ENCODE measurements at places on chromosomes 3 and 15. TPM values are rescaled to one million over a fixed set of nuclear protein-coding genes. Genes with fewer than 3 reads are reported as not detected.

DNA sequence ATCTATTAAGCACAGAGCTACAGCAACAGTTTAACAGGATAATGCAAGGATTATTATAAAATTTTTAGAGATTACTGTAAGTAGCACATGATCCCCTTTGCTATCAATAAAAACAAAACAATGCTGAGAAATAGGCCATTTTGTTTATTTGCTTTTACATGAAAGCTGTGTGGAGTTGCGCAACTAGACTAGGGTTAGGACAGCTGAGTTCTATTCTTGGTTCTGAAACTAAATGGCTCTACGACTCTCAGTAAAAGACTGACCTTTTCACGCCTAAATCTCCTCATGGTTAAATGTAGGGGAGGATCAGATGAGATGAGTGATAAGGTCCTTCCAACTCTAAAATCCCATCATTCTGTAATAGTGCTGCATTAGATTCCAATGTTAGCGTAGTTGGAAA, 25.0 kb downstream of the KCNMB2 start:
- DNase-seq, result no peak

- DNase-seq, result no peak
Observed at GRCh38 chr15:70480196-70480856, 283.0 kb downstream of the UACA start.

GRCh38 chr15:73964736-73965093, 27.4 kb downstream of the STOML1 start:
- DNase-seq, result peak; percentile 83

GRCh38 chr15:48394970-48395369, 63.7 kb downstream of the DUT start:
- DNase-seq, result no peak

DNA sequence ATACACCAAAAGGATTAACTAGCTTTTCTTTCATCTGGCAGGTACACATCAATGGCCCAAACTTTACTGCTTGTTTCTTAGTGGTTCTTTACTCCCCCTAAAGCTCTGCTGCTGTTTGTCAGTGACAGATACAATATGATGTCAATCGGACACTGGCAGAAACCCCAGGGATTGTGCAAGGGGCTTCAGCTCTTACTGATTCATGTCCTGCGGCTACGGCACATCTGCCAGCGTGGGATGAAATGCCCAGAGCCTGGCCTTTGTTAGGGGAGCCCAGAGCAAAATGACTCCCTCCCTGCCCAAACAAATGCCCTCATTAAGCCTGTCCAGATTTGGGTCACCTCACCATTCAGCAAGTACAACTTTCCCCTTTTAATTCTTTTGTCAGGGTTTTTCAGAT, 28.3 kb downstream of the SRP14 start:
- DNase-seq, result no peak

- DNase-seq, result peak; percentile 64
Observed at GRCh38 chr3:186108106-186108940, 566 bp downstream of the ETV5 start.

- no peak for DNase-seq
Observed at GRCh38 chr3:179806177-179806576, 153.3 kb downstream of the USP13 start.

GRCh38 chr15:85623315-85624049, 171.2 kb downstream of the KLHL25 start:
- no peak for DNase-seq

DNA sequence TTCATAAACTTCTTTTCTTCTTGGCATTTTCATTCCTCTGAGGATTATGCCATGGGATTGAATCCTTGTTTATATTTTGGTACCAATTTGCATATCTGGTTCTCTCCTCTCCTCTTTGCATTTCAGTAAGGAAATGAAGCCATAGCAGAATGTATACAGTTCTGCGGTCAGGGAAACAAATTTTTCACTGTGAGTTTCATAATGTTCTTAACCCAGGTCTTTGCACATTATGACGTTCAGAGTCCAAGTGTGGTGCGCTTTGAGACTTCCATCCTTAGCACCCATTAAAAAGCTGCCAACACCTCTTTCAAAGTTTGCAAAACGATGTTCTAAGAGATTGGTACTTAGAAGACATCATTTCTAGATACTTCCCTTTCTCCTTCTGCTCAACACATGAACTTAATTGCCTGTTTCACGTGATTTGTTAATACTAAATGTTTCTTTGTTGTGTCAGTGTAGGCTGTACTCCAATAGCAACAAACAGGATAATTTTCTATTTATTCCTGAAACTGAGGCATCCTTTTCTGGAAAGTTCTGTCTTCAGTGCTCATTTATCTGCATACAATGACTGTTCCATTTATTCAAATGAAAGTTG, 953.1 kb upstream of the NR2F2 start:
- no peak for DNase-seq

DNA sequence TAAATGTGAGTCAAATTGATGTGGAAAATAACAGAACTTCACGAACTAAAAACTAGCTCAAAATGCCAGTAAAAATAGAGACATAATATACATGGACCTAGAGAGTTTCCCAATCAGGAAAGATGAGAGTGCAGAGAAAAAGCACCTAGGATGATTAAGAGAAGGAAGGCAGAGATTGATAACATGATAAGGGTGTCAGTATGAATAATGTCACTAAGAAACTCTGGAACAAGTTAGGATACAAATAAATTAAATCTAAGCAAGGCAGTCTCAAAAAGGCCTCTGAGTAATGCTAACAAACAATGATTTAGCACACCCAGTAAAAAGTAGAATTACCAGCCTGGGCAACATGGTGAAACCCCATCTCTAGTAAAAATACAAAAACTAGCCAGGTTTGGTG, 304.7 kb upstream of the DPPA4 start:
- no peak for DNase-seq

DNA sequence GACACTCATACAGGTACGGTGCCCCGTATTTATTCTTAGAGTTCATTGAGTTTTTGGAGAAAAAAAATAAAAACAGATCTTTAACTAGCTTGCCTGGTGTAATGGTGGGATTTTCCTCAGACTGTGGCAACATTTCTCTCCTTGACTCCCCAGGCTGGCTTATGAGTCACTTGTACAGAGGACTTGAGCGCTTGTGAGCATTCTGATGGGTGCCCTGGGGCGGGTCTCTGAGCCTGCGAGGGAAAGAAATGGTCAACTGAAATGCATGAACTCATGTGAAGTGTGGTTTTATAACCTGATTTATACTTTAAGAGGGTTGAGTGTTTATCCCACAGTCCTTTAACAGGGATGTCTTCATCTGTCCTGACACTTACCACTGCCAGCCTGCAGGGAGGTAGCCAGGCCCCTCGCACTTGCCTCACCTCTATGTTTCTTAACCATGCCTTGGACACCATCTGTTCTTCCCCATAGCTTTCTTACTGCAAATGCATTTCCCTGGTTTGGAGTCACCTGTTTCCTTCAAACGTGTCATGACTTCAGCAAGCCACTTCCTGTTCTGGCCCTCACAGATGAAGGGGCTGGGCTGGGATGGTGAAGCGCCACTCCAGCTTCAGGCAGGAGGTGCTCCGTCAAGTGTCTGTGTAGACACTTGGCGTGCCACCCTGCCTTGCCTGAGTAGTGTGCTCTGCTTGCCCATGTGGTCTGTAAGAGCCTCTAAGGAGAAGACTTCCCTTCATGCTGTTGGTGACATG, 118.7 kb downstream of the PDE8A start:
- no peak for DNase-seq

- no peak for DNase-seq
Observed at GRCh38 chr15:73344056-73344455, 24.7 kb downstream of the HCN4 start.

DNA sequence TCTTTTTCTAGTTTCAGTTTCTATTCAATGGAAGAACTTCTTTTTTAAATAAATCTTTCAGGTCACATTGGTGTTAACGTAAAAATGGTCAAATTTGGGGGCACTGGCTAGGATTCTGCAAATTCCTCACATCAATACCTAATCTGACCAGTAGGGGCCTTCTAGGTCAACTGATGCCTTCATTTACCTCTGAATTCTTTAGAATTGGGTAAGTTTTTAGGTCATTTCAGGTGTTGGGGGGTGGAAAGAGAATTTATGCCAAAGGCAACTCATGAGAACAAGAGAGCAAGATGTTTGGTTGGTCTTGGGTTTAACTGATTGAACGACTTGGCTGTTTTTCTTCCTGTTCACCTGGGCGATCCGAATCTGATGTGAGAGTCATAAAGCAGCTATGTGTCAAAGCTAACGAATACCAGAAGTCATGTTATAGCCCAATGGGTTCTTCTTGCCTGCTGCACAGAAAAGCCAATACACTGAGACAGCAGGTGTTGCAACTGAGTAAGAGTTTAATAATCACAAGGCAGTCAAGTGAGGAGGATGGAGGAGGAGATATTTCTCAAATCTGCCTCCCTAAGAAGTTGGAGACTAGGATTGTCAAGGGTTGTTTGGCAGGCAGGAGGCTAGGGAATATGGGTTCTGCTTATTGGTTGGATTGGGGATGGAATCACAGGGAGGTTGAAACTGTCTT, 15.3 kb downstream of the LRRC49 start:
- DNase-seq, result no peak

- DNase-seq, result no peak
Observed at GRCh38 chr3:34842706-34843480, 796.4 kb upstream of the ARPP21 start.

DNA sequence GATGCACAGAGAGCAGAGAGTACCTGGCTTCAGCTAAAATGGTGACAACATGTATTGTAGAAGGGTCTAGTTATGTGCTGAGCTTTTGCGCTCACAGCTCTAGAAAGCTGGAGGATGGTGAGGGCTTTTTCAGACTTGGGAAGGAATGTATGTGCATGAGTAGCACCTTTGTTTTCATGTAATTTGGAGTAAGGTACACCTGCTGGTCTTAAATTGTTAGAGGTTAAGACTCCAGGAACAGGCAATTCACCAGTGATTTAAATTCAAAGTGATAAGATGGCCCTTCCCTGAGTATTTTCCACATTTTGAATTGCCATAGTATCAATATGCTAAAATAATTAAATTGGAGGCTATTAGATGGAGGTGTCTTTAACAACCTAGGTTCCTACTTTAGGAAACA, 436.4 kb upstream of the GOLIM4 start:
- DNase-seq, result no peak

DNA sequence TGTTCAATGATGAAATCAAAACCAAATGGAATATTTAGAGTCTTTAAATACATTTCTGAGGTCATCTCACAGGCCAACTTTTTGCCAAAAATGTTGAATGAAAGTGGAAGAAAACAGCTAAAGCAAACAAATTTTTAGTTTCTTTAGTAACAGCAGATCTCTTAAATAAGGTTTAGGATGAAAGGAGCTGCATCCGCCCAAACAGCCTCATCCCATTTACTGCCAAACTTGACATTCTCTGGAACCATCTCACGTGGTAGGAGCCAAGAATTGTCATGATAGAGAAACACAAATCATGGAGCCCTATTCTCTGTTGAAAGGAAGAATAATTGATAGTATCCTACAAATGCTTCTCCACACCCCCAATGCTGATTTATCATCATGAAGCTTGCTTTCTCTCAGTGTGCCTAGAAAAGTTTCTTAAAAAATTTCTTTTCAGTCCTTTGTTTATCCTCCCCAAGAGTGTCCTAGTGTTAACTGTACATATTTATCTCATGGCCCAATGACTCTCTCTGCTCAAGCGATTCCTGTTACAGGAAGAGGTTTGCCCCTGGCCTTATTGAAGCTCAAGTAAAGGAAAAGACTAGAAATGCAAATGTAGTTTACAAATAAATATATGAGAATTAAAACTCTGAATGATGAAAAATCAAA, 23.4 kb downstream of the SLC9A9 start:
- no peak for DNase-seq

- DNase-seq, result peak; percentile 67
Observed at GRCh38 chr15:72554471-72555425, 80.6 kb downstream of the ARIH1 start.

DNA sequence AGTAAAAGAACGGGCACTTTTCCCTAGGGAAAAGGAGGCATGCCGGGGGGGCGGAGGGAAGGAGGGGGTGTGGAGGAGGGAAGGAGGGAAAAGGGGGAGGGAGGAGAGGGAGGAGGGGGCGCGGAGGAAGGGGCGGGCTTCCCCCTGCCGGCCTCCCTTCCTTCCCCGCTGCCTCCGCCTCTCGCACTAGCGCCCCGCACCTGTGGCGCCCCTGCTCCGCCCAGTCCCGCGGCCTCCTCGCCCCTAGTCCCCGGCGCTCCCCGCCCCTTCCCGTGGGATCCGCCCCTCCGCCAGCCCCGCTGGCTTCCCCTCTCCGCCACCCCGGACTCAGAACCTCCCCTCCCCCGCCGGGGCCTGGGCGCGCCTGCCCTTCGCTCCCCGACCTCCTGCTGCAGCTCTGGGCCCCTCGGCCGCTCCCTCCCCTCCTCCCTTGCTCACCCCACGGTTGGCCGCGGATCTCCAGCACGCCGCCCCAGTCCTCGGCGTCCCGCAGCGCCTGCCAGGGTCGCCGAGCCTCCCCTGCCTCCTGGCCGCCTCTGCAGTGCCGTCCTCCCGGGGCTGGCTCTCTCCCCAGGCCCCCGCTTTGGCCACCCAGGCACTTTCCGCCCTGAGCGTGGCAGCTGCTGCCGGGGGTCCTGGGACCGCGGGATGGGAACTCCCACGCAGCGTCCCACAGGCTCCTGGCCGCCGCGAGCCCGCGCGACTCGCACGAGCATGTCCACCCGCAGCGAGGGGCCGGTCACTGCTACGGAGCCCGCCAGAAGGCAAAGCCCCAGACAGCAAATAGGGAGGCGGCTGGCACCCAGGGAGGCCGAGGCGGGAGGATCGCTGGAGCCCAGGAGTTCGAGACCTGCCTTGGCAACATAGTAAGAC, 147.4 kb downstream of the TJP1 start:
- peak; percentile 45 for DNase-seq

DNA sequence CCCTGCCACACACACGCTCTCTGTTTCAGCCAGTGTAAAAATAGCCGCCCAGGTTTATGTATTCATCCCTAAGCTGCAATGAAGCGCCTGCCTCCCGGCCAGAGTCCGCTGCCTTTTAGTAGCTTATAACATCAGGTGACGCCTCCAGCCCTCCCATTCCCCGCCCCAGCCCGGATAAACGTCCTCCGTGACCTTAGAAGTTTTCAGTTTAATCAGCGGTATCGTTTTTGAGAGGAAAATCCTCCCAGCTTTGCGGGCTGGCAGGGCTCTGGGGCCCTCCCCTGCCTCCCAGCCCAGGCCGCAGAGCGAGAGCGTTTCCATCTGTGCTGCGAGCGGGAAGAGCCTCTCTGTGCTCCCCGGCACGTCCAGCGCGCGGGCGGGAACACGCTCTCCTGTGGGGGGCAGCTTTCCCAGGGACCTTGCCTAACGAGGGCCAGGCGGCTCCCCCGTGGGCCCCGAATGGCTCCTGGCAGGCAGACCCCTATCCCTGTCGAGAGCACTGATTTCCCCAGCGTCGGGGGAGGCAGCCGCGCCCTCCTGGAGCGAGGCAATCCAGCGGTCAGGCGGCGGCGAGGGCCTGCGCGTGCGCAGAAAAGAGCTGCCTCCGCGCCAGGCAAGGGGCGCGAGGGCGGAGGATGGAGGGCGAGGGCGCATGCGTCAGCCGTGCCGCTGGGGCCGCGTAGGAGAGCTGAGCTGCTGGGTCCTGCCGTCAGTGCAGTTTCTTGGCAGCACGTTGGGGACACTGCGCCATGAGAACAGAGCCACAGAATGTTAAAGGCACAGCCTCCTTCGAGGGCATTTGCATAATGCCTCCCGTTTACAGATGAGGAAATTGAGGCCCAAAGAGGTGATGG, 71.1 kb downstream of the CCNL1 start:
- peak; percentile 96 for DNase-seq

- DNase-seq, result peak; percentile 12
Observed at GRCh38 chr3:30408105-30408557, 198.3 kb upstream of the TGFBR2 start.

GRCh38 chr15:70474471-70475406, 288.6 kb downstream of the UACA start:
- DNase-seq, result peak; percentile 96

FSIP1 gene
- 1.1 TPM for total RNA-seq

SAXO2 gene
- total RNA-seq, result 0.67 TPM

ANKRD63 gene
- total RNA-seq, result not detected

KLHL40 gene
- total RNA-seq, result not detected

SUCNR1 gene
- total RNA-seq, result not detected

RPUSD2 gene
- 10.6 TPM for total RNA-seq

BCHE gene
- total RNA-seq, result 0.27 TPM

LSAMP gene
- not detected for total RNA-seq

All from endothelial cell of umbilical vein (primary cell).